ENCODE measurements at places on chromosomes 6 and 20.

DNA sequence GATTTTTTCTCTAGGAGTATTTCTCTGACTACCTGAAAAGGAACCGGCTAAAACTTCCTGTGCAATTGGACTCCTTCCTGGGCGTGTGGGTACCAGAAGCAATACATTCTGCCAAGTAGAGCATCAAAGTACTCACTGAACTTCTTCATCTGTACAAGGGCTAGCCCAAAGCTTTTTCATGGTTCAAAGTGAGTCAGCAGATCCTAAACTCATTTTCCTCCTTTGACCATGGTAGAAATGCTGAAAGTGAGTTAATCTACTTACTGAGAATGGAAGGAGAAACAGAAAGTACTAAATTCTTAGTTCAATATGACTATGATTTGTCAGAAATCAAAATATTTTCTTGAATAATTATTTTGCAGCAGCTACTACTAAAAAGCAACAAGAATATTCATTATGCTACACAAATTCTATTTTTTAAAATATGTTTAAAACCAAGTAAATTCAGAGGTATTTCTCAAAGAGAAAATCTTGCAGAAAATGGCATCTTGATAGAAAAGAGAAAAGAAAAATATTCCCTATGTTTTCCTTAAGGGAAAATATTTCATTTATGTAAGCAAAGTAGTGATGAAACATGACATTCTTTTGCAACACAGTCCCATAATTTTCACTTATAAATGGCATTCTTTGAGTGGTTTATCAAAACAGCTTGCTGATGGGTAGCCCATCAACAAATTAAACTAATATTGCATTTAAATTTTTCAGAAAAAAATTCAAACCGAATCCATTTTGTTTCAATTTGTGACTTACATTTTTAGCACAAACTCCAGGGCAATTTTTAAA is 3.7 kb upstream of the BEND6 start:
- DNase-seq: no peak

DNA sequence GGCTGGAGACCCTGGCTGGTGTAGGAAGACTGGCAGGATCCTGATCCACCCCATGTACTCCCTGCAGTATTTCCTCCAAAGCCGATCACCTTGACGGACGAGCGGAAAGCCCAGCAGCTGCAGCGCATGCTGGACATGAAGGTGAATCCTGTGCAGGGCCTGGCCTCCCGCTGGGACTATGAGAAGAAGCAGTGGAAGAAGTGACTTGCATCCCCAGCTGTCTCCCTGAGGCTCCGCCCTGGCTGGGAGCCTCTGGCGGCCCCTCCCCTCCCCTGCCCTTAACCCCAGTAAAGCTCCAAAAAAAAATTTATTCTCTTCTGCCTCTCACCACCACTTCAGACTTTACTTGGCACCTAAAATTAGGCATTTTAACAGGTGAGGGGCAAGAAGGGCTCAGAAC is 7.0 kb downstream of the COX4I2 start:
- no peak for DNase-seq

DNA sequence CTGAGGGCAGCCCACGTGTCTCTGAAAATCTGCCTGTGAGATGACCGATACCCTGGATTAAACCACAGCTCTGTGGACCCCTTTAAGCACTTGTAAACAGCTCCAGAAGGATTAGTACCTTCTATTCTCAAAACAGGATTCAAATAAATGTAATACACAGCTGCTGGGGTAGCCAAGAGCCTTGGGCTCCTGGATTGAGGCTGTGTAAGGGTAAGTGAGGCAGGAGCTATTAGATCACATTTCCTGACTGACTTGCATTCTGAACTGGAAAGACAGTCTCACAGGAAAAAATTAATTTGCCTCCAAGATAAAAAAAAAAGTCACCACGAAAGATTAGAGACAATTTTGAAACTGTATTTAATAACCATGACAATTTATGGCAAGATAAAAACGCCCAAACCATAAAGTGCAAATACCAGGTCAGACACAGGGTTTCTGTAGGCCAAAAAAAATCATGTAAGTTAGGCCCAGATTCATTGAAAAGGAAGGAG is 78.0 kb downstream of the TRMT11 start:
- no peak for DNase-seq

DNA sequence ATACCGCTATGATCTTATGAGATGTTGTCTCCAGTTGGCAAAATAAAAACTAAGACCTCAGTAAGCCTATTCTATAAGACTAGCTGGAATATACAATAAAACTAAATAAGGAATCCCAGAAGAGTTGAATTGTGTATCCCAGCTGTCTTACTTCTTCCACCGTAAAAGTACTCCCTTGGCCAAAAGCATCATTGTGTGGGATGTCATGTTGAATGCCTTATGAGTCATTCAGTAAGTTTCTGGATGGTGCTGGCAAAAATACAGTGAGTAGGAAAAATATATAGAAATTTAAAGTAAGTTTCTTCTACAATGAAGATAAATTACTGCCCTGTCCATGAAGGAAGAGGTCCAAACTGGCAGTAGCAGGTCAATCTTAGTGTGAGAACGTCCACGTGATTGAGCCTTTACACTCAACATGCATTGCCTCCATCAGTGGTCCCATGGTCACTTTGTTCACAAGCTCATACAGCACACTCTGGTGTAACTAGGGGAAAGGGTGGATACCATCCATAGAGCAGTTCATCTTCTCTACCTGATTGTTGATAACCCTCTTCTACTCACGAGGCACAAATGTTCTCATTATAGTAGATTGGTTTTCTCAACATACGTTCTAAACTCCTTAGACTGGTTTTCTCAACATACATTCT is 13.7 kb upstream of the ZNF318 start:
- no peak for DNase-seq
